ENCODE measurements at places on chromosomes 1 and 21.

DNA sequence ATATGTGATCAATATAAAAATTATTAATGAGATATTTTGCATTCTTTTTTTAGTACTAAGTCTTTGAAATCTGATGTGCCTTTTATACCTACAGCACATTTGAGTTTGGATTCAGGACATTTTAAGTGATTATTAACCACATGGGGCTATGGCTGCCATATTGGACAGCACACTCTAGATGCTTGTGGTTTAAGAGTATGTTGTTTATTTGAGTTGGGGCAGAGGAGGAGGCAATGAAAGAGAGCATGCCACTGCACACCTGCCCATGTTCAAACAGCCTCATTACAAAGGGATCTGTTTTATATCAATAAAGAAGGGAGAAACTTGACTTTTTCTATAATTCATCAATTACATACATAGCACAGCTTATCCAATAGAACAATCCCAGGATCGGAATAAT, 99.4 kb upstream of the EDEM3 start:
- no peak for DNase-seq

DNA sequence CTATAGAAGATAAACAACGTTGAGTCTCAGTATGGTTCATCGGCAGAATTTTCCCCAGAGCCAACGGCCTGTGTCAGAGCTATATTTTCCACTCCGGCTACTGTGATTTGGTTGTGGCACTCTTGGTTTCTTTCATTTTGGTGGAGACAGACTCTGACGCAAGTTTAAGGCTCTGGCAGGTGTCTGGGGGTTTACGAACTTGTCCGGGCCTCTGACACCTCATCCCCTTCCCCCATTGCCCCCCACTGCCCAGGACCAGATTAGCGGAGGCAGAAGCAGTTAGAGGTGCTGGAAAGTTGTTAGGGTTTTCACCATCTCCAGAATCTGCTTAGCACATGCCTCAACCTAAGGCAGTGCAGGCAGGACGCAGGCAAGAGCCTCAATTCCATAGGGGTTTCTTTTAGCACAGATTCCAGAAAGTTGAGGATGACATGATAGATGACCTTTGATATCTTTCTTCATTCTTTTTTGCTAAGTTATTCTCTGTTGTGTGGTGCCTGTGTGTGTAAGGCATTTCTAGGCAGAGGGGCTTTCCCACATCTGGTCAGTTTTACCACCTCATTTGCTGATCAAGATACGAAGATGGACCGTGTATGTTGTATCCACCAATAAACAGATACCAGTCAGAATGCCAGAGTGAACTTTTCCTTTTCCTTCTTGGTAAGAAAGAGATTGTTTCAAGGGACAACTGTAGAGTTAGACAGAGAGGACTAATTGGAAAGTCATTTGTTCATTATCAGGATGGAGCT, 18.4 kb upstream of the IL10 start:
- DNase-seq = no peak

DNA sequence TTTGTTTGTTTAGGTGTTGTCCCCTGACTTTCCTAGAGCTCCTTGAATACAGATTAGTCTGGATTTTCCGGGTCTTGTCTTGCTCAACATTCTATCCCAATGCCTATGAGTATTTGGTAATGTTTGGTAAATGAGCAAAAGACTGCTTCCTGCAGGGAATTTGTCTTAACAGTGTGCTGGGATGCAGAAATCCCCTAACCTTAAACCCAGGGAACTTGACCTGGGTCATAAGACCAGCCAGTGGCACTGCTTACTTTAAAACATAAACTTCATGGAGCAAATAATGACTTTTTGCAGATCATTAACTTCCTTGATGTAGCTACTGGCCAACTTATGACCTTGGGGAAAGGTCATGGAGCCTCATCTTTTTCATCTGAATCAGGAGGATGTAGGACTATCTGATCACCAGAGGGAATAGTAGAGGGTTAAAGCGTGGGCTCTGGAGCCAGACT, 27.2 kb downstream of the TCEANC2 start:
- no peak for DNase-seq

DNA sequence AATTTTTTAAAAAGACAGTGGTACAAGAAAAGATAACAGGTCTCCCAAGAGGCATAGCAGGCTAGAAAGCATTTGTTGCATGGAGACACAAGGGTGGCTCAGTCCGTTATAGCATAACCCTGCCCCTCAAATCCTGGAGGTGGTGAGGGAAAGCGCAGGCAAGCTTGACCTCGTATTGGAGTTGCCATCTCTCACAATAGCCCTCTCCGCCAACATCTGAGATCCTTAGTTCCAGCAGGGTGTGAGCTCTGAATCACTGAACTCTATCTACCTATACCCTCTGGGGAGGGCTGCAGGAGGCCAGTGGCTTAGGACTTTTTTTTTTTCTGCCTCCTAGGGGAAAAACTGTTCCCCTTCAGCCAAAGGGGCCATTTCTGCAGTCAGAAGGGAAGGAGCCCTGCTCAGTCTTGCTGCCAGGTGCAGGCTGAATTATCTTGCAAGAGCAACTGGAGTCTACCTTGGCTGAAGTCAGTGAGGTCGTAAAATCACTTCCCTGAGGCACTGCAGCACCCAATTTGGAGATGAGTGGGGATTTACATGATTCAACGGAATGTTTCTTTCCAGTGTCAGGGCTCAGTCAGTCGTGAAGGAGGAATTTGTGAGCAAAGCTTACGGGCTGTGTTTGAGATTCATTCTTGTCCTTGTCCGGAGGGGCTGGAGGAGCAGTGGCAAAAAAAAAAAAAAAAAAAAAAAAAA, 17.2 kb upstream of the C8A start:
- no peak for DNase-seq

- no peak for DNase-seq
These were observed 328.0 kb downstream of the NPHP4 start for GRCh38 chr1:5664081-5664768.

- no peak for DNase-seq
These were observed 33.7 kb upstream of the AK4 start for GRCh38 chr1:65114322-65114721.

DNA sequence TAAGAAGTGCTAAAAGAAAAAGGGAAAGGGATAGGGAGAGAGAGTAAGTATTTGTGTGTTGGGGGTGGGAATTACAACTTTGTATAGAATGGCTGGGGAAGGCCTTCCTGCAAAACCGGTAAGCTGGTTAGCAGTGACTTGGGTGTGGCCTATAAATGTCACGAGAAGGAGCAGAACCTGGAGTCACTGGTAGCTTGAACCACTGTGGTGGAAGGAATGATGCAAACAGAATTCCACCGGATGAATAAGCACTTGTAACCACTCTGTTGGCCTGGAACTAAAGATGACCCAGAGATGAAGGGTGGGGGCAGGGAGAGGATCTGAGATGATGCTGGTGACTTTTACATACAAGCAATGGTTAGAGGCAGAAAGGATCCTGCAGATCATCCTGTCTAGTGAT, 8.9 kb downstream of the XKR8 start:
- peak; percentile 69 for DNase-seq

GRCh38 chr1:57079454-57080157, 113.8 kb upstream of the C8B start:
- no peak for DNase-seq

DNA sequence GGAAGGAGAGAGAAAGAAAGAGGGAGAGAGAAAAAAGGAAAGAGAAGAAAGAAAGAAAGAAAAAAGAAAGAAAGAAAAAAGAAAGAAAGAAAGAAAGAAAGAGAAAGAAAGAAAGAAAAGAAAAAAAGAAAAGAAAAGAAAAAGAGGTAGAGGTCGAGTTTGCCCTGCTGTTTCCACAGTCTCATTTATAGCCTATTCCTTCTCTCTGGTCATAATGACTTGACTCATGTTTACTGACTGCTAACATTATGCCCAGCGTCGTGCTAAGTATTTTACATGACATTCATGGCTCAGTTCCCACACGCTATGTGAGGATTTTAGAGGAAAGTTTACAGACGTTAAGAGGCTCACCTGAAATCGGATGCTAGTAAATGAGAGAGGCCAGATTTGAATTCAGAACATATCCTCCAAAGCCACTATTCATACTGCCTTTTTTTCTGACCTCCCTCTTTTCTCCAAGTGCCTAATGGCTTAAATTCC, 263.0 kb downstream of the TNR start:
- DNase-seq = no peak

- DNase-seq = no peak
These were observed 172.4 kb downstream of the NEGR1 start for GRCh38 chr1:72109916-72110315.

DNA sequence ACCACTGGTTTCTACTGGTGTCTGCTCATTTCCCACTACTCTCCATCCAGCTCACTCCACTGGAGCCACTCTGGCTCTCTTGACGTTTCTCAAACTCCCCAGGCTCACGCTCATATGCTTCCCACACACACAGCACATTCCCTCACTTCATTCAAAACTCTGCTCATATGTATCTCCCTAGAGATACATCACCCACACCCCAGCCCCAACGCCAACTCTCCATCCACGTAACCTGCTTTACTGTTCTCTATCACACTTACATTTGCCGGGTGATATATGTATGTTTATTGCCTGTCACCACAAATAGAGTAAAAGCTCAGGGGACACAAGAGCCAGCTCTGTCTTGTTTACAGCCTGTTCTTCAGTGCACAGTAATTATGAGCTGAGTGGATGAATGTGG, 22.2 kb downstream of the EBNA1BP2 start:
- DNase-seq = no peak

DNA sequence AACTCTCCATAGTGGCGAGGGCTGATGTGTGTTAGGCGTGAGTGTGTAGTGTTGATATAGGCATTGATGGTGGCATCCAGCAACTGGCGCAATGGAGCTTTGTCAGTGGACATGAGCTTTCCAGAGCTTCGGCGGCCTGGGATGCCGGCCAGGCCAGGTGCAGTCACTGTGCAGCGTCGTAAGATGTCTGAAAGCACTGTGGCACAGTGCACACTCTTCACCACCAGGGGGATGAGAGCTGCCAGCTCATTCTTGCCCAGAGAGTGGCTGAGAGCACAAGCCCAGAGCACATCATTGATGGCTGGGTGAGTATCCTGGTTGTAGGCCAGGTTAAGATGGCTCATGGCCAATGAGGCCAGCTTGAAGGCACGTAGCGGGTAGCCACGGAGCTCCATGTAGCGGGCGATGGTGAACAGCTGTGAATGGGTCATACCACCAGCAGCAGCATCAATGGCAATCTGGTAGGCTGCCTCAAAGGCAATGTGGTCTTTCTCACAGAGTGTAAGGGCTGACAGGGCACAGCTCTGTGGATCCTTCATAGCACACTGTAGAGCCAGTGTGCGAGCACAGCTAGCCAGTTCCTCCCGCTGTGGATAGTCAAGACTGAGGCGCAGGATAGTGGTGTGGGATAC, 6.7 kb downstream of the UROD start:
- peak; percentile 73 for DNase-seq

DNA sequence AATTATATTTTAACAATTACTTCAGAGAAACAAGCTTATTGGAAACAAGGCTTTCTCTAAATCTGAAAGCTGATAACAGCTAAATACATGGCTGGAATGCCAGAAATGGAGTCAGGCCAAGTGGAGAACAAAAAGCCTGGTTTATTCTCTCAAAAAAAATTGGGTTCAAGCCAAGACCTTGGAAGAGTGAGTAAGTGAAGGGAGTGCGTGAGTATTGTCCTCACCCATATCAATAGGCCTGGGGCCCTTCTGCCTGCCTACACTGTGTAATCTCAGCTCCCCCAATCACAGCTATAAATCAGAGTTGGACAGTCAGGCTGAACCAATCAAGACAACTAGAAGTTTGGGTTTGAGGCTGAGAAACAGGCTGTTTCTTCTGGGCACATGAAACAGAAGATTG, 7.4 kb downstream of the KYAT3 start:
- no peak for DNase-seq

- DNase-seq = no peak
These were observed 2.5 kb upstream of the TAF13 start for GRCh38 chr1:109078317-109078716.

Data from suppressor macrophage treated with lipopolysaccharide for 1 hour (primary cell).